DMS79 treated with DMSO at 0.1 percent for 48 hours (cell line): ENCODE measurements at places on chromosomes 11 and 22.

- no peak for DNase-seq
These were observed 301.9 kb downstream of the OPCML start for GRCh38 chr11:133230431-133230830.

DNA sequence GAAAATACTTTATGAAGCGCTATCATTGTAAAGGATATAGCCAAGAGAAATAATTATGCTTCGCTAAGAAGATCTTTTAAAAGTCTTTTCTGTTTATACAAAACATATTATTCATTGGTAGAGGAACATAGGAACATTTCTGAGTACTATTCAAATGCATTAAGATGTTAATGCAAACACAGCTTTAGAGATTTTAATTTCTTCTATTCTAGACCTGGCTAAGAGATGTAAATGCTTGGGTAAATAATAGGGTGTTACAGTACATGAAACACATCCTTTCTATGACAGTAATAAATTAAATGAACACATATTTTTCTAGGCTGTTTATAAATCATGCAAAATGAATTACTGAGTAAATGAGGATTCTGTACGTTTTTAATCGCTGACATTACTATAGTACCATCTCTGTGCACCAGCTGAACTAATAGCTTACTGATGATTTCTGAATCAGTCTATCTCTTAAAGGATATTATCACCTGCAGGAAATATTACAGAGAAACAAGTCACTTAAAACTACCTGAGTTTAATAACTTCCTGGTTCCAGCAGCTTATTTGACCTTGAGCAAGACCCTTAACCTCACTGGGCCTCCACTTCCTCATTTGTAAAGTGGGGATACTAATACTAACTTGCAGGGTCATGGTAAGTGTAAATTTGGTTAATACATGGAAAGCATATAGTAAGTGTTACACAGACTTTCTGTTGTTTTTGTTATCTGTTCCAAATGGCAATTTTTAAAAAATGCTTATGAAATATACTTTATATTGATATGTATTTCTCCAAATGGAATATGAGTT, 344.9 kb downstream of the DYNC2H1 start:
- no peak for DNase-seq

DNA sequence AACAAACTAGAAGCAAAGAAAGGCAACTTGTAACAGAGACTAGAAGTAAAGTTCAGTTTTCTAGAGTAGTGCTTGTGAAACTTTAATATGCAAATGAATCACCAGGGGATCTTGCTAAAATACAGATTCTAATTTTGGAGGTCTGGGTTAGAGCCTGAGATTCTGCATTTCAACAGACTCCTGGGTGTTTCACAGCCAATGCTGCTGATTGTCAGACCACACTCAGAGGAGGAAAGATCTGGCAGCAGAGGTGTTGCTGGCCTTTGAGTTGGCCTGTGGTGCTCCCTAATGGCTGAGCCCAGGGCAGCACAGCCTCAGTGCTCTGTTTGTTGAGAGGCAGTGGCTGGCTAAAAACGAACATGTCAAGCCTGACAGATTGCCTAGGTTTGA, 5.4 kb downstream of the CRY2 start:
- no peak for DNase-seq

GRCh38 chr11:88644724-88645123, 307.2 kb upstream of the CTSC start:
- no peak for DNase-seq

DNA sequence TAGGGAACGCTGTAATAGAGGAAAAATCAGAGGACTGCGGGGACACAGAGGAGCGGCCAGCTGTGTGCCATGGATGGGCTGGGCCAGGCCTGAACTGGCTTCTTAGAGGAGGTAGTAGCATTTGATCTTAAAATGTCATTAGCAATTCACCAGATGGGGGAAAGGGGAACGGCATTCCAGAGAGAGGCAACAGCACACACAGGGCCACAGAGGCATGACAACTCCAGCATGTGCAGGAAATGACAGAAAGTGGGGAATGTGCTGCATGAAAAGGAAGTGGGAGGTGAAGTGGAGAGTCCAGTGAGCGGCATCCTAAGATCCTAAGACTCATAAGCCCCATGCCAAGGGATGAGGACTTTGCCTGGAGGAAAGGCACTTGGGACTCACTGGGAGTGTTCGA, 69.0 kb downstream of the UBASH3B start:
- DNase-seq: no peak

DNA sequence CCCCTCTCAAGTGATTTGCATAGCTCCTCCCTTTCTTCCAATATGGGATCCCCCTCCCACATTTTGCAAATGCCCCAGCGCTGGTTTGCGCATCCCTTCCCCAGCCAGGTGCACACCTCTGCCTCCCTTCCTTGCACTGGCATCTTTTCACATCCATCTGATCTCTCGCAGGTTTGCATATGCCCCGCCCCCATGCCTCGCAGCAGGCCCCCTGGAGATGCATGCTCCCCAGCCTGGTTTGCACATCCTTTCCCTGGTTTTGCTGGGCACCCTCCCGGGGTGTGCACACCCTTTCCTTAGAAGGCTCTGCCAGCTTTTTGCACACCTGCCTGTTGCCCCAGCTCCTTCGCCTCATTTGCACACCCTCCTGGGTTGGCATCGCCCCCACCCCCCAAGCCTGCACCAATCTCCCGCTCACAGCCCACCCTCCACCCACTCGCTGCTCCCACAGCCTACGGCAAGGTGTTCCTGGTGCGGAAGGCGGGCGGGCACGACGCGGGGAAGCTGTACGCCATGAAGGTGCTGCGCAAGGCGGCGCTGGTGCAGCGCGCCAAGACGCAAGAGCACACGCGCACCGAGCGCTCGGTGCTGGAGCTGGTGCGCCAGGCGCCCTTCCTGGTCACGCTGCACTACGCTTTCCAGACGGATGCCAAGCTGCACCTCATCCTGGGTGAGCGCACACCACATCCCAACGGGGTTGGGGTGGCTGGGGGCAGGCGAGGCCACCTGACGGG, 917 bp downstream of the RPS6KA4 start:
- no peak for DNase-seq

- no peak for DNase-seq
These were observed 2.6 kb upstream of the ATP5MGL start for GRCh38 chr22:42642806-42643633.
